Vagina (tissue), 2 donors: ENCODE measurements at places on chromosomes 2 and 18. TPM values are rescaled to one million over a fixed set of nuclear protein-coding genes. Genes with fewer than 3 reads are reported as not detected.

Gene PAX3
- not detected for total RNA-seq

Gene LAMA1
- total RNA-seq, result 1.5 TPM

Gene ADNP2
- total RNA-seq, result 21.4 TPM

Gene HOXD9
- total RNA-seq, result 12.5 TPM

Gene DSEL
- 7.6 TPM for total RNA-seq

Gene CCDC74A
- total RNA-seq, result 10.8 TPM

GRCh38 chr2:241721852-241722251 is 12.6 kb upstream of the D2HGDH start:
- no peak for DNase-seq
- no peaks in the 10 kb centered on the region for H3K36me3 ChIP-seq
- no peak overlapping the region for H3K4me3 ChIP-seq
- no peak overlapping the region for H3K27ac ChIP-seq

- peak within 1 kb of the TSS; percentile 76 for H3K27ac ChIP-seq
- peak within 1 kb of the TSS; percentile 65 for H3K4me3 ChIP-seq
- DNase-seq, result no peak
- H3K27me3 ChIP-seq, result no peaks in the 10 kb centered on the region
- H3K4me1 ChIP-seq, result peaks cover 17% of the 10 kb centered on the region
Measured at GRCh38 chr2:53767405-53768241, at the start of gene CHAC2. Gene CHAC2, plus strand, starts transcription at chr2:53767804. Its CDS starts 83 bp downstream, at chr2:53767887.

- H3K27me3 ChIP-seq, result no peaks in the 10 kb centered on the region
- H3K4me1 ChIP-seq, result peaks cover 71% of the 10 kb centered on the region
- H3K27ac ChIP-seq, result peak overlapping the region; percentile 78
Measured at GRCh38 chr18:12030670-12031069, 49.4 kb downstream of the IMPA2 start.

- H3K27me3 ChIP-seq, result no peaks in the 10 kb centered on the region
- H3K4me3 ChIP-seq, result no peak overlapping the region
- peaks cover 9% of the 10 kb centered on the region for H3K4me1 ChIP-seq
- no peak overlapping the region for H3K27ac ChIP-seq
- no peaks in the 10 kb centered on the region for H3K36me3 ChIP-seq
- DNase-seq, result no peak
Measured at GRCh38 chr2:191488135-191488534, 189.8 kb upstream of the NABP1 start.

DNA sequence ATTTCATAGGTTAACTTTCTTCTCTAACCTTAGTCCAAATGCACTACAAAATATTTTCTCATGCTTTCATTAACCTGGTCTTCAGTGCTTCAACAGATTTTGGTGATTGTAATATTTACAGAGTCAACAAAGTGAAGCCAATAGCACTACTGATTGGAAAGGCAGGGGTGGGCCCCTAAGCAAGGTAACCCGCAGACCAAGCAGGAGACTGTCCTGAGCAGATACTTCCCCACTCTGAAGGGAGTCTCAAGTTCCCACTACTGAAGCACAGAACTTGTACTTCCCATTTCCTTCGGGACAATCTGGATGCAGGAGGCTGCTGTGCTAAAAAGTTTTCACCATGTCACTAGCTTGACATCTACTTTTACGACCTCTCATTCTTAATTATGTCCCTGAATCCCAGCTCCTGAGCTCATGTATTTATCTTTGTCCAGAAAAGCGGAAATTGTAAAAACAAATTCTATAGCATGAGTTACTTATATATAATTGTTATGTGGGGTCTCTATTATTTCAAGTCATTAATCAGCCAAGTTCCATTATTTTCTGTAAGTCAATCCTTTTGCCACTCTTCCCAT is 311.6 kb upstream of the REV1 start:
- no peaks in the 10 kb centered on the region for H3K36me3 ChIP-seq
- no peak overlapping the region for H3K27ac ChIP-seq
- DNase-seq, result no peak

- H3K27me3 ChIP-seq, result no peaks in the 10 kb centered on the region
- no peaks in the 10 kb centered on the region for H3K36me3 ChIP-seq
- DNase-seq, result no peak
- H3K4me1 ChIP-seq, result no peaks in the 10 kb centered on the region
Measured at GRCh38 chr18:71442731-71443141, 1101.4 kb downstream of the CBLN2 start.

- H3K27ac ChIP-seq, result peak overlapping the region; percentile 66
- H3K4me1 ChIP-seq, result peaks cover 15% of the 10 kb centered on the region
- H3K36me3 ChIP-seq, result no peaks in the 10 kb centered on the region
- peak; percentile 85 for DNase-seq
- H3K27me3 ChIP-seq, result no peaks in the 10 kb centered on the region
- H3K4me3 ChIP-seq, result no peak overlapping the region
Measured at GRCh38 chr2:71614976-71615766, 161.8 kb downstream of the DYSF start.

GRCh38 chr18:40754477-40754876 is 1200.6 kb upstream of the PIK3C3 start:
- DNase-seq, result no peak
- H3K4me1 ChIP-seq, result no peaks in the 10 kb centered on the region
- no peaks in the 10 kb centered on the region for H3K27me3 ChIP-seq
- no peak overlapping the region for H3K27ac ChIP-seq
- H3K4me3 ChIP-seq, result no peak overlapping the region

DNA sequence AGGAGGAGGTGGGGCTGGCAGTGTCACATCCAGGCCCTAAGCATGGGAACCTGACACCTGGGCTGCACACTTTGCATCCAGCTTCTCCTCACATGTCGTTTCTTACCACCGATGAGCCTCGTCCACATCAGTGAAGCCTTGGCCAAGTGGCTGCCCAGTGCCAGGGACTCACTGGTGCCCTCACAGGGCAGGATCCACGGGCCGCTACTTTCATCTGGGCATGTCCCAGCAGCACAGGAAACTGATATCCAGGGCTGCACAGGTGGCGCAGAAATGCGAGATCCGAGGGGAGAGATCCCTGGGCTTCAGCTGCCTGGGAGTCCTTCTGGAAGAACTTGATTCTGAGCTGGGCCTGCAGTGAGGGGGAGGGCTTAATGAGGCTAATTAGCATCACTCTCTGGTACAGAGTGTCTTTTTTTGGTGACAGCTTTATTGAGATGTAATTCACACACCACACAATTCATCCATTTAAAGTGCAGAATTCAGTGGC is 291.6 kb upstream of the HDAC4 start:
- peak; percentile 58 for DNase-seq
- H3K4me3 ChIP-seq, result no peak overlapping the region
- no peaks in the 10 kb centered on the region for H3K36me3 ChIP-seq

- H3K27me3 ChIP-seq, result no peaks in the 10 kb centered on the region
- H3K4me3 ChIP-seq, result no peak overlapping the region
- no peak overlapping the region for H3K27ac ChIP-seq
- no peak for DNase-seq
- H3K36me3 ChIP-seq, result no peaks in the 10 kb centered on the region
Measured at GRCh38 chr18:69935319-69936190, 12.1 kb downstream of the CD226 start.

GRCh38 chr2:174020926-174021662 is 55.9 kb upstream of the SP3 start:
- peak overlapping the region; percentile 13 for H3K27ac ChIP-seq
- DNase-seq, result no peak
- no peak overlapping the region for H3K4me3 ChIP-seq
- H3K27me3 ChIP-seq, result no peaks in the 10 kb centered on the region

GRCh38 chr18:3388980-3389379 is 61.0 kb upstream of the TGIF1 start:
- H3K36me3 ChIP-seq, result no peaks in the 10 kb centered on the region
- no peaks in the 10 kb centered on the region for H3K27me3 ChIP-seq
- no peaks in the 10 kb centered on the region for H3K4me1 ChIP-seq
- DNase-seq, result no peak
- H3K27ac ChIP-seq, result no peak overlapping the region
- H3K4me3 ChIP-seq, result no peak overlapping the region

GRCh38 chr2:164046040-164046439 is 310.2 kb upstream of the FIGN start:
- no peak overlapping the region for H3K27ac ChIP-seq
- no peaks in the 10 kb centered on the region for H3K4me1 ChIP-seq
- H3K36me3 ChIP-seq, result no peaks in the 10 kb centered on the region
- no peak overlapping the region for H3K4me3 ChIP-seq
- no peaks in the 10 kb centered on the region for H3K27me3 ChIP-seq
- DNase-seq, result no peak

- no peaks in the 10 kb centered on the region for H3K27me3 ChIP-seq
- no peak overlapping the region for H3K4me3 ChIP-seq
- no peak overlapping the region for H3K27ac ChIP-seq
- H3K36me3 ChIP-seq, result no peaks in the 10 kb centered on the region
- no peak for DNase-seq
- no peaks in the 10 kb centered on the region for H3K4me1 ChIP-seq
Measured at GRCh38 chr2:114345246-114345645, 97.2 kb upstream of the DPP10 start.

DNA sequence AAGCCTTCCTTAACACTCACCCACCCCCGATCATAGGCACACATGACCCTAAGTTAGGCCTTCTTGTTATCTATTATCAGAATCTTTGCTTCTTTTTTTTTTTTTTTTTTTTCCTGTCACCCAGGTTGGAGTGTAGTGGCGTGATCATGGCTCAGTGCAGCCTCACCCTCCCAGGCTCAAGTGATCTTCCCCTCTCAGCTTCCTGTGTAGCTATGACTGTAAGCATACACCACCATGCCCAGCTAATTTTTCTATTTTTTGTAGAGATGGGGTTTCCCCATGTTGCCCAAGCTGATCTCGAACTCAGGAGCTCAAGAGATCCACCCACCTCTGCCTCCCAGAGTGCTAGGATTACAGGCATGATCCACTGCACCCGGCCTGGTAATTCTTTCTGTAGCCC is 328.7 kb downstream of the NR4A2 start:
- H3K4me1 ChIP-seq, result no peaks in the 10 kb centered on the region
- H3K27me3 ChIP-seq, result no peaks in the 10 kb centered on the region
- H3K27ac ChIP-seq, result no peak overlapping the region

GRCh38 chr18:78619854-78620253 is 359.8 kb upstream of the SALL3 start:
- H3K4me1 ChIP-seq, result no peaks in the 10 kb centered on the region
- H3K4me3 ChIP-seq, result no peak overlapping the region
- no peak for DNase-seq
- no peaks in the 10 kb centered on the region for H3K36me3 ChIP-seq

DNA sequence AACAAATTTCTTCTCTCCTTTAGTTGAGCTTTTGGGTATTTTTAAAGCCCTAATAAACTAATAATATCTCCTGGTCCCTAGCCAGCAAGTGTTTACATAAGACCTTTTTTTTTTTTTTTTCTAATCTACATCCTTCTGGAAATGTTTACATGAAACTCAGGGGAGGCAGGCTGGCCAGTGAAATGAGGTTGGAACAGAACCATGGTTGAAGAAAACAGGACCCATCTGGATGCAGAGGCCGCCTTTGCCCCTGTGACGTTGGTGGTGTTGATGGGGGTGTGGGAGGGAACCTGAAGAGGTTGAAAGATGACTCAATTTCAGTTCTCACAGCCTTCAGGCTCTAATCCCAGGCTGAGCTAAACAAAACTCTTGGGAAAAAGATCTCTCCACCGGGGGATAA is 118.5 kb downstream of the NRP2 start:
- peaks cover 7% of the 10 kb centered on the region for H3K4me1 ChIP-seq
- peak overlapping the region; percentile 69 for H3K27ac ChIP-seq
- no peak overlapping the region for H3K4me3 ChIP-seq
- no peak for DNase-seq
- H3K27me3 ChIP-seq, result no peaks in the 10 kb centered on the region

DNA sequence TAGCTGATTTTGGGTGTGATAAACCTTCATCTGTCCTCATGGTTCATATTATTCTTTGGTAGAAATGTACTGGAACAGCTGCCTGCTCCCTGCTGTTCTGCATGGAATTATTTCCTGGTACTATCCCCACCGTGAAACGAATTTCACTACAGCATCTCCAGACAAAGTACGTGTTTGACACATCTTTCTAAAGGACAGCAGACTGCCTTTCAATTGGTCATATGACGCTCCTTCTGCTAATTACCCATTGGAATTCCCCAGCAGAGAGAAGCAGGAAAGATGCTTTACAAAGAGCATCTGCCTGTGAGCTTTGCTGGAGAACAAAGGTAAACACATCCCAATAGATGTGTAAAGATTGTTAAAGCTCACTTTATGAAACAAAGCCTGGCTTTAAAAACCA is 4.4 kb upstream of the RFX8 start:
- peaks cover 6% of the 10 kb centered on the region for H3K4me1 ChIP-seq
- no peaks in the 10 kb centered on the region for H3K27me3 ChIP-seq
- H3K36me3 ChIP-seq, result no peaks in the 10 kb centered on the region
- DNase-seq, result no peak

DNA sequence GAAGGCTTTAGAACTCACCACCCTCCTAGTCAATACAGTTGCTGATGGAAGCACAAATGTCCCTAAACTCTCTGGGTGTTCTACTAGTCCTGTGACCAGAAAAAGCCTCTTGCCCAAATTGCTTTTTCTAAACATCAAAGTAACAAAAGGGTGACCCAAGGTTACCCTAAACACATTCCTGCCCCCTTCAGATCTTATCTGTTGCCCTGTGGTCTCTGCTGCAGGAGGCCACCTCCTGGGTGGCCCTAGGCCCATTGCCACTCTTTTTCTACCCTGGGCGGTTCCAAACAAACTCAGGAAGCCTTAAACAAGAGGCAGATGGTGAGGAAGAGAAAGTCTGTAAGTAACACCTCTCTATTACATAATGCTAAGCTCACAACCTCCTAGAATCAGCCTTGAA is 3.3 kb downstream of the RNF152 start:
- peaks cover 25% of the 10 kb centered on the region for H3K4me1 ChIP-seq
- no peaks in the 10 kb centered on the region for H3K36me3 ChIP-seq
- H3K27me3 ChIP-seq, result no peaks in the 10 kb centered on the region
- H3K27ac ChIP-seq, result no peak overlapping the region
- H3K4me3 ChIP-seq, result no peak overlapping the region

- H3K4me1 ChIP-seq, result peaks cover 29% of the 10 kb centered on the region
- H3K36me3 ChIP-seq, result no peaks in the 10 kb centered on the region
Measured at GRCh38 chr18:400456-400855, 100.0 kb downstream of the COLEC12 start.

DNA sequence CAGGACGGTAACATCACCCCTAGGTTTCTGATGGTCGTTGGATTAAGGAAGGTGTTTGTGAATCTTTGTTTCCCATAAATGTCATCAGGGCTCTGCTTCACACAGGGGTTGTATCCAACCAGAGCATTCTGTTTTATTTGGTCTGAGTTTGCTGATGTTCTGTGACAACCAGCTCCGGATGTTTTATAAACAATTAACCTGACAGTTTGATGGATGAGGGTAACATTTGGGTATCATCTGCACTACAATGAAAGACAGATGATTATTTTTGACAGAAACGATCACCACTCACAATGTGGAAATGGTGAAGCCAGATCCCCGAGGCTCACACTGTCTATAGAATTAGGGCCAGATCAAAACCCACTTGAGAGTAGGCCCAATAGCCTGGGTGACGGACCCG is 107.1 kb downstream of the CDC42EP3 start:
- H3K27ac ChIP-seq, result no peak overlapping the region
- H3K36me3 ChIP-seq, result no peaks in the 10 kb centered on the region
- no peak for DNase-seq
